ENCODE measurements at places on chromosomes 2 and 18.

DNA sequence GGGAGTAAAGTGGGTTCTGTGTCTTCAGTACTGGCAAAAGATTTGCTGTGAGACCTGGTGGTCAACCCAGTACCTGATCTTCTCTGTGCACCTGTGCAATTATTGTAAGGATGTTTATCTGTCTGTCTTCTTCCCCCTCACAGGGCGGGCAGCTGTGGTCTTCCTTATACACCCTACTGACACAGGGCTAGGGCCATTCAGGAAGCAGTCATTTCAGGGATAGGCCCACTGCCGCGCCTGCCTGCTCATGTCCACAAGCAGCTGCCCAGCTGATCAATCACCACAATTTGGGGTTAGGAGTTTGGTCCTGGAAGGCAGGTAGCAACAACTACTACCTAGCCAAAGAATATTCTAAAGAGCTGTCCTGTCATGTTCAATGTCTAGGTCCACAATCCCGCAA is 1.2 kb upstream of the CNNM4 start:
- no peak for DNase-seq

- no peak for DNase-seq
Measured at GRCh38 chr18:37698508-37699040, 133.0 kb upstream of the CELF4 start.

GRCh38 chr2:69946351-69947324 is 14.8 kb downstream of the ASPRV1 start:
- peak; percentile 79 for DNase-seq

- no peak for DNase-seq
Measured at GRCh38 chr2:121093692-121094091, 191.3 kb downstream of the TFCP2L1 start.

GRCh38 chr2:13089971-13090370 is 373.2 kb downstream of the TRIB2 start:
- no peak for DNase-seq

GRCh38 chr2:69603146-69603743 is 40.3 kb downstream of the AAK1 start:
- no peak for DNase-seq

DNA sequence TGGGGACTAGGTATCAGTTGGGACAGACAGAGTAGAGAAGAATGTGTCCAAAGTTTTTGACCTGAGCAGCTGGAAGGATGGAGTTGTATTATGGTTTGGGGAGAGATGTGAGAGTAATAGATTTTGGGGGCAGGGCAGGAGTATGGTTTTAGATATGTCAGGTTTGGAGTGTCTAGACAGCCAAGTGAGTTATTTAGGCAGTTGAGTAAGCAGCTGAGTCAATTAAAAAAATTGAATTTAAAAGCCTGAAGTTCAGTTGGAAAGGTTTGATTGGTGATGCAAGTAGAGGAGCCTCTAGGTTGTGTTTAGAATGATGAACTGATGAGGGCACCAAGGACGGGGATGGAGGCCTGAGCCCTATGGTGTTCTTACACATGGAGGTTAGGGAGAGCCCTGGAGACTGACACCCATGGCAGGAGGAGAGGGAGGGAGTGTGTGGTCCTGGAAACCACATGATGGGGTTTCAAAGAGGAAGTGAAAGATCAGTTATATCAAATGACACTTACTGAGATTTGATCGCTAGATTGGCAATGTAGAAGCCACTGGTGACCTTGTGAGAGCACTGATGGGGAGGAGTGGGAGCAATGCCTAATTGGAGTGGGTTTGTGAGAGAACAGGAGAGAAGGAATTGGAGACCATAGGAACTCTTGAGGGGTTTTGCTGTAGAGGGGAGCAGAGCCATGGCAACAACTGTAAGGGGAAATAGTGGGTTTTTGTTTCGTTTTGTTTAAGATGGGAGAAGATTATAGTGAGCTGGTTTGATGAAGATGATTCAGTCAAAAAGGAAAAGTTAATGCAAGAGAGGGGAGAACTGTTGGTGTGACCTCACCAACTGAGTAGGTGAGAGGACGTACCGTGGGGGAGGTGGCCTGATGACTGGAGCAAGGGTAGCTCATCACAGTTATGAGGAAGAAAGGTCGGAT is 10.3 kb downstream of the ITGA6 start:
- DNase-seq, result peak; percentile 51

- DNase-seq, result no peak
Measured at GRCh38 chr2:209633911-209634310, 137.7 kb upstream of the UNC80 start.

DNA sequence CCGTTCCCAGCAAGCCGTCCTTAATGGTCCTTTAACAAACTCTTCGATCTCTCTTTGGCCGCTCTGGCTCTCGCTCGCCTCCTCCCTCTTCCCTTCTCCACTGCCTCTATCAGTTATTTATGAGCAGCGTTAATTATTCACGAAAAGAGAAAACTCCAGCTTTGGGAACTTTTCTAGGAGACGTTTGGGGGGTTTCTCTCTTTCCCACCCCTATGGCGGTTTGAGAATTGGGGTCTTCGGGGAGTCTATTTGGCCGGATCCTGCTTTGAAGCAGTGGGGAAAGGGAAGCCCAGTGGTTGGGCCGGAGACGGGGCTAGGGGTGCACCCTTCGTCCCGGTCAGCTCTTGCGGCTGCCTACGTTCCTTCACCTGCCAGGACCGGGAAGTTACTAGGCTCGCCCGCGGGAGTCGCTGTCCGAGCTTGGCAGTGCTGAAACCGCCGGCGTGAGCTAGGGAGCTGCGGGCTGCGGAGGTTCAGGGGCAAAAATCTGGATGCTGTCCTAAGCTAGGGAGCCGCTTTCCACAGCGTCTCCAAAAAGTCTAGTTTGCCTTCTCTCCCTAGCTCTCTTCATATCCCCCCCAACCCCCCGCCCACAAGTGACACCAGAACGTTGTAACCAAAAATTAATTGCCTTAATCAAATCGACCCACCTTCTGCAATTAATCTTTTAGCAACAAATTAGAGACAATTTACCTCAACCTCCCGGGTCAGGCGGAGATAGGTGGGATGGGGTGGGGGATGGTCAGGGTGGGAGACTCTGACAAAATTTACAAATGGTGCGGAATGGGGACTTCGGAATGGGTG is 8.9 kb upstream of the SKOR2 start:
- no peak for DNase-seq

DNA sequence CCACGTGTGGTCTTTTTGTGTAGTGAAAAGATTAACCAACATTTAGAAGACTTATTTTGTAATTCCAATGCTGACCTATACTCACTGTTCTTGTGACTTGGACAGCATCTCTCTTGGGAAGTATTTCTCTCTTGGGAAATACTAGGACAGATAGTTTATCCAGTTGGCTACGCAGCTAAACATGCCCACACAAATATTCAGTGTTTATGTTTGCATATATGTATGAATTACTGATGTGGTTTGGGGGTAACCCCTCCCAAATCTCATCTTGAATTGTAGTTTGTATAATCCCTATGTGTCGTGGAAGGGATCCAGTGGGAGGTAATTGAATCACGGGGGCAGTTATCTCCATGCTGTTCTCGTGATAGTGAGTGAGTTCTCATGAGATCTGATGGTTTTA is 2062.3 kb upstream of the CELF4 start:
- no peak for DNase-seq

GRCh38 chr18:55779691-55780585 is 191.9 kb upstream of the TCF4 start:
- DNase-seq, result no peak

DNA sequence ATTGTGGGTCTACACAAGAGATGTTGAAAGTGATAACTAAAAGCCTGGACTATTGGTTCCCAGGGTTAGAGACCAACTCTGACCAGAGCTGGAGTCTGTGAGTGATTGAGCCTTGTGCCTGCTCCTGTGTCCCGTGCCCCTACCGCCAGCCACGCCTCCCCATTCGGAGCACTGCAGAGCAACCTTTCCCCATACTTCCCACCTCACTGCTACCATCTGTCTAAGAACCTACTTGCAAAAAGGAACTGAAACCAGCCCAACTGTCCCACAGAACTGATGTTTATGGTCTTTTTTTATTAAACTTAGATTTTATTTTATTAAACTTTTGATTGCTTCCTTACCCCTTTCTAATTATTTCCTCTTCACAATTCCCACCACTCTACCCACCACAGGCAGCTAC is 300.3 kb upstream of the MGAT5 start:
- DNase-seq, result no peak

GRCh38 chr18:48230467-48231113 is 178.6 kb downstream of the ZBTB7C start:
- DNase-seq, result no peak

- DNase-seq, result peak; percentile 54
Measured at GRCh38 chr18:54269893-54270844, 852 bp downstream of the POLI start.

DNA sequence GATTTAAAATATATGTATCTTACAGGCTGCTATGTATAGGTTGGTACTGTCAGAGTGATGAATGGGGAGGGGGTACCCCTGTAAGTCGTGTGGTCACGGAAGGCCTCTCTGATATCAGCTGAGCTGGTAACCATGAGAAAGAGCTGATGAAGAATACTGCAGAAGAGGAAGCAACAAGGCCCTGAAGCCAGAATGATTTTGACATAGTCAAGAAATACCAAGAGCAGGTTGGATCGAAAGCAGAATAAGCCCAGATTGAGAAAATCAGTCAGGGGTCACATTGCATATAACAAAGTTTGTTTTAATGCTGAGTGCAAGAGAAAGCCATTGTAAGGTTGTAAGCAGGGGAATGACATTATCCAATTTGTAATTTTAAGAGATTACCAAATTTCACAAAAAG is 57.3 kb downstream of the UNC50 start:
- no peak for DNase-seq

GRCh38 chr2:207995887-207996286 is 29.4 kb downstream of the PLEKHM3 start:
- no peak for DNase-seq

Measured in CD4-positive, alpha-beta T cell treated with Interleukin-15 for 4 hours (primary cell).